ENCODE measurements at places on chromosomes 1 and 21.

- DNase-seq = no peak
These were observed 6.5 kb downstream of the KCNN3 start for GRCh38 chr1:154863315-154864174.

GRCh38 chr1:34167389-34167788 lies 2.4 kb upstream of the CSMD2 start:
- no peak for DNase-seq

- no peak for DNase-seq
These were observed 13.1 kb downstream of the ACTN2 start for GRCh38 chr1:236699366-236699765.

- no peak for DNase-seq
These were observed 2.4 kb downstream of the NTPCR start for GRCh38 chr1:232952514-232953499.

DNA sequence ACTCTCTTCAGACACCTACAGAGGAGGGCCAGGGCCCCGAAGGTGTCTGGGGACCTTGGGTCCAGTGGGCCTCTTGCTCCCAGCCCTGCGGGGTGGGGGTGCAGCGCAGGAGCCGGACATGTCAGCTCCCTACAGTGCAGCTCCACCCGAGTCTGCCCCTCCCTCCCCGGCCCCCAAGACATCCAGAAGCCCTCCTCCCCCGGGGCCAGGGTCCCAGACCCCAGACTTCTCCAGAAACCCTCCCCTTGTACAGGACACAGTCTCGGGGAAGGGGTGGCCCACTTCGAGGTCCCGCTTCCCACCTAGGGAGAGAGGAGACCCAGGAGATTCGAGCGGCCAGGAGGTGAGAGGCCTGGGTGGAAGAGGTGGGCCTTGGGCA lies 3.7 kb downstream of the ADAMTSL4 start:
- no peak for DNase-seq

GRCh38 chr21:46604329-46604974 lies 430 bp downstream of the S100B start:
- DNase-seq = no peak

DNA sequence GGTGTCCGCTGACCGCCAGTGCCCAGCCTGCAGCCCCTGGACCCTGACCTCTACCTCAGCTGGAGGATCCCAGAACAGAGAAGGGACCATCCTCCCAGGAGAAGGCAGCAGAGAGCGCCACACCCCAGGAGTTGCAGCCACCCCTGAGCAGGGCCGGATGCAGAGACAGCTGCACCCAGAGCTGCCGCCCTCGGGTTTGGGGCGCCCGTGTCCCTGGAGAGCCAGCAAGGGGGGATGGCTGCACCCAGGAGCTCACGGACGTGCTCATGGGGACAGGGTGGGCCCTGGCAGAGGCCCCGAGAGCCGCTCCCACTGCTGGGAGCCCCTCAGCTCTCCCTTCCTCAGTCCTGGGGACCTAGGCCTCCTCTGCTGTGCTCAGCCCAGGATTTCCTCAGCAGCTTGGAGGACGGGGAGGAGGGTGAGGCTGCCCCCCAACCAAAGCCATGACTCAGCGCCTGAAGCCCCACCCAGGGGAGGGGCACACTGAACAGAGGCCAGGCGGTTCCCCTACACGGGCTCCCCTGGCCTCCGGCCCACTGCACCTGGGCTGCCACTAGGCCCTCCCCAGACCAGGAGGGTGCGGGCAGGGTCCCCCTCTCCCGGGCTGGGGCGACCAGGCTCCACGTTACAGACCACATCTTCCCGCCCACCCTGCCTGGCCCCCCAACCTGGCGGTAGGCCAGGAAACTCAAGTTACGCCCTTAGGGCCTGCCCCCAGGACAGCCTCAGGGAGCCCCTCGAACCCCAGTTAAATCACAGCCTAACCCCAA lies 2.2 kb downstream of the ACAP3 start:
- DNase-seq = peak; percentile 83

DNA sequence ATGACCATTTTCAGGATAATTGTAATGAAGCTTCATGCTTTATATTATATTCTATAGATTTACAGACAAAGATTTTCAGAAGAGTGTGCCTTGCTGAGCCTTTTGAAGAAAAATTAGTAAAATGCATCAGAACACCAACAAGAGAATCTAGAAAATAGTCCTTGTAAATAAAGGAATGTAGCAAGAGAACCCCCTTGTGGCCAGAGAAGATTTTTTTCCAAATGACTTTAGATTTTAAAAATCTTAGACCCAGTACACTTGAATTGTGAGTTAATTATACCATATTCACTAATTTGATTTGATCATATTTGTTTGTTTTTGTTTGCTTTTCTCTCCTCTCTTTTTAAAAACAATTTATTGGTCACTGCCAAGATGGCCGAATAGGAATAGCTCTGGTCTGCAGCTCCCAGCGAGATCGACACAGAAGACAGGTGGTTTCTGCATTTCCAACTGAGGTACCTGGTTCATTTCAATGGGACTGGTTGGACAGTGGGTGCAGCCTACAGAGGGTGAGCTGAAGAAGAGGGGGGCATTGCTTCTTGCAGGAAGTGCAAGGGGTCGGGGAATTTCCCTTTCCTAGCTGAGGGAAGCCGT lies 12.8 kb upstream of the IFI44L start:
- DNase-seq = no peak

DNA sequence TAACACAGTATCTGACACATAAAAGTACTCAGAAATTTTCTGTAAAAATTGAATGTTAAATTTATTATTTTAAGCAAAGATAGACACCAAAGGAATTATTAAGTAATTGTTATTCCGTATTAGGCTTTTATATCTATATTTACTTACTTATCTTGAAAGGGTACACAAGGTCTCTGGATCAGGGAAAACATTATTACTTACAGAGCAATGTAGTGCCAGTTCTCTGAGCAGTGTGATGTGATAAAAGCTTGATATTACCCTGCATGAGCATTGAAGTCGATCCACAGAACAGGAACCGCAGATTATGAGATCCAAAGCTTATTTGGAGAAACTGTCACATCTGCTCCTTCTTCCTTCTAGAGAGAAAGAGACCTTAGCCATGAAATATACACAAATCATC lies 637.9 kb upstream of the RGS18 start:
- DNase-seq = no peak

DNA sequence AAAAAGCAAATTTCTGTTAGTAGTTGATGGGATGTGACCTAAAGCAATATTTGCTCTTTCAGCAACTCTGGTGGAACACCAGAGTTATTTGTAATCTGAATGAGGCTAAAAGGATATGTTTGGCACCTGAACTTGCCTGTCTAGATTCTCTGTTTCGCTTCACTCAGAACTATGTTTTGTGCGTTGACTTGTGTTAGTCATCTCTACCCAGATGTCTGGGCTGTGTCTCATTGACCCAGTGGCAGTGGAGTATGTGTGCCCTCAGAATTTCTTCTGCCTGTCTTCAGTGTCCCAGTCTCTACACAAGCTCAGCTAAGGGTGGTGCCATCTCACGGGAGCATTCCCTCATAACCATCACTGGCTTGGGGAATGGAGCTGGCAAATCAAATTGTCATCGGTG lies 13.9 kb downstream of the KCNK1 start:
- DNase-seq = no peak

GRCh38 chr1:38667626-38668025 lies 191.9 kb downstream of the RRAGC start:
- no peak for DNase-seq

All from heart left ventricle (tissue), 16 donors.